ENCODE measurements at places on chromosomes 3 and 15.
A peak's percentile ranks its signal among the peaks of the same experiment; 100 is the strongest.

DNA sequence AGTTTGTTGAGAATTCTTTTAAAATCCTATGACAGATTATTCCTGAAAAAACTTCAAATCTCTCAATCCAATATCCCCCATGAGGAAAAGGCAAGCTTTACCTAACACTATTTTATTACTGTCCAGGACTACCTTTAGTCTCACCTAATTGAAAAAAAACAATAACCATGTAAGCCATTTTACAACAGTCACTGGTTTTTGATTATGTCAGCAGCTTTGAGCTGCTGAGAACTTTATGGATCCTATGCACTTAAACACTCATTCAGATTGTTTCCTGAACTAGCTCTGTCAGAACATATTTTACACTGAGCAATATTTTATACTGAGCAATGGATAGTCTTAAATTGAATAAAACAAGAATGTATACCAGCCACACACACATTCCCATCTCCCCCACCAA is 79.9 kb downstream of the ZBBX start:
- no peak for DNase-seq

GRCh38 chr3:8937064-8938020 is 25.9 kb downstream of the RAD18 start:
- no peak for DNase-seq

DNA sequence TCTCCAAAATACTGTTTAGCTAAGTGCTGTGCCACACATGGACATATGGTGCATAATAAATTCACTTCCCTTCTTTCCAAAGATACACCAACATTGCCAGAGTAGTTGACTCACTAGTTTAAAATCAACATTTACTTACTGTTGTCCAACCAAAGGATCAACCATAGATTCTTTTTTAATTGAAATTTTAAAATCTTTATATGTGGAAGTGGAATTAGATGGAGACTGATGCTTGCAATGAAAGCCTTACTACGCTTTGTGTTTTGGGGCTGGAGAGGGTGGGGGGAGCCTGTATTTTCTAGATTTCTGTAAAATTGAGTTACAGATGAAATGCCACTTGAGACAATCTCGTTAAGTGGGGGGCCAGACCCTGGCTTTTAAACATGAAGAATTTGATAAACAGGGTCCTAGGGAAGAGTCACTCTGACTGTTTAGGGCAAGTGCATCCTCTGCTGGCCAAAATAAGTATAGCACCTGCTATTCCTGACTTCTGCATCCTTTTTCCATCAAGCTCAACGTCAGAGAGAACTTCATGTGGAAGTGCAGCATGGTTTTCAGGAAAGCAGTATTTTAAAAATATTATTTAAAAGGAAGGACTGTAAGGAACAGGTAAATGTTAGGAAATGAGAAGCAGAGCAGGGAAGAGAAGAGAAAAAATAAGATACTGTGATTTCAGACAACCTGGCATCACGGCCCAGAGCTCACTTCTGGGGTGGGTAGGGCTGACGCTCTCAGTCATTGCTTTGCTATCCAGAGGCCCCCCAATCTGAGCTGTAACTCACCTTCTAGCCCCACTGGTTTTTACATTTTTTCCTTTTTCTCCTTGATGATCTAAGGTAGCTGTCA is 76.7 kb downstream of the BOC start:
- peak; percentile 72 for DNase-seq

GRCh38 chr3:46503200-46503874 is 5.6 kb downstream of the RTP3 start:
- no peak for DNase-seq

DNA sequence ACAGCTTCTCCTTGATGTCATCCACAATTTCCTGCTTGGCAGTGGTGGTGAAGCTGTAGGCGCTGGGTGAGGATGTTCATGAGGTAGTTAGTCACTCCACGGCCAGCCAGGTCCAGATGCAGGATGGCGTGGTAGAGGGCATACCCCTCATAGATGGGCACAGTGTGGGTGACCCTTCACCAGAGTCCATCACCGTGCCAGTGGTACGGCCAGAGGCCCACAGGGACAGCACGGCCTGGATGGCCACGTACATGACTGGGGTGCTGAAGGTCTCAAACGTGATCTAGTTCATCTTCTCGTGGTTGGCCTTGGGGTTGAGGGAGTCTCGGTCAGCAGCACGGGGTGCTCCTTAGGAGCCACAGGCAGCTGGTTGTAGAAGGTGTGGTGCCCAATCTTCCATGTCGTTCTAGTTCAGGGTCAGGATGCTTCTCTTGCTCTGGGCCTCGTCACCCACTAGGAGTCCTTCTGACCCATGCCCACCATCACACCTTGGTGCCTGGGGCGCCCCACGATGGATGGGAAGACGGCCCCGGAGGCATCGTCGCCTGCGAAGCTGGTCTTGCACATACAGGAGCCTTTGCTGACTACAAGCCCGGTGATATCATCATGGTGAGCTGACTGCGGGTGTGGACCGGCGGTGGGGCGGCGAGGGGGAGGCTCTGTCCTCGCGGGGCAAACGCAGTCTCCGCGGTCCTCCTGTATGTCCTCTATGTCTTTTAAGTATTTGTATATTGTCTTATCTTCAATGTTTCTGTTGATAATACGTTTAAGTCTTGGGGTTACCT is 1119.0 kb downstream of the NAALADL2 start:
- DNase-seq: no peak
